EH (cell line): ENCODE measurements at places on chromosomes 6 and 20.

DNA sequence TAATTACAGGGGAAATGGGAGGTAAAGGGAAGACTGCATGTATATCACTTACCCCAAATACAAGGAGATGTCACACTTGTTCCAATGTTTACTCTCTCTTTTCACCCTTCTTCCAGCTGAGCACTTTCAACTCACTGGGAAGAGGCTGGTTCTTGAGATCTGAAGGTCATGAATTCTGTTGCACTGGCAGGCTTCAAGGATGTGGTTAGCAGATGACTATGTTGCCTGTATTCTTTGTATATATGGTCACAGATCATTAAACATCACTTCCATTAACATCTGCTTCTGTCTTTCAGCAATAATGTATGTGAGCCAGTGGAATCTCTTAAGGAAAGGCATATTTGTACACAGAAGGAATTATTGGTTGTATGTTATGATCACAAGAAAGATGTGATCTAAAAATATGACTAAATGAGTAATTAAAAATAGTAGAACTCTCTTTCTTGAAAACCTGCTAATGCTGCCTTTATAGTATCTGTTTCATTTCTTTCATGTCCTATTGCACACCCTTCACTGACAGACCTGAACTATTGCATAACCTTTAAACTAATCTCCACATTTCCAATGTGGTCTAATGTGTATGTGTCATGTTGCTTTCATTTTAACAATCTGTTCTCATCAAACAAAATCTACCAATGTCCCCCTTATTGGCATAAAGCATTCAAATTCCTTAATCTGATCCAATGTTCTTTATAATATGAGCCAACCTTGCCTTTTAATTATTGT lies 131.4 kb upstream of the EPHA7 start:
- no peak for DNase-seq

- no peak for DNase-seq
These were observed 229.7 kb upstream of the MOCS1 start for GRCh38 chr6:40163924-40164323.

DNA sequence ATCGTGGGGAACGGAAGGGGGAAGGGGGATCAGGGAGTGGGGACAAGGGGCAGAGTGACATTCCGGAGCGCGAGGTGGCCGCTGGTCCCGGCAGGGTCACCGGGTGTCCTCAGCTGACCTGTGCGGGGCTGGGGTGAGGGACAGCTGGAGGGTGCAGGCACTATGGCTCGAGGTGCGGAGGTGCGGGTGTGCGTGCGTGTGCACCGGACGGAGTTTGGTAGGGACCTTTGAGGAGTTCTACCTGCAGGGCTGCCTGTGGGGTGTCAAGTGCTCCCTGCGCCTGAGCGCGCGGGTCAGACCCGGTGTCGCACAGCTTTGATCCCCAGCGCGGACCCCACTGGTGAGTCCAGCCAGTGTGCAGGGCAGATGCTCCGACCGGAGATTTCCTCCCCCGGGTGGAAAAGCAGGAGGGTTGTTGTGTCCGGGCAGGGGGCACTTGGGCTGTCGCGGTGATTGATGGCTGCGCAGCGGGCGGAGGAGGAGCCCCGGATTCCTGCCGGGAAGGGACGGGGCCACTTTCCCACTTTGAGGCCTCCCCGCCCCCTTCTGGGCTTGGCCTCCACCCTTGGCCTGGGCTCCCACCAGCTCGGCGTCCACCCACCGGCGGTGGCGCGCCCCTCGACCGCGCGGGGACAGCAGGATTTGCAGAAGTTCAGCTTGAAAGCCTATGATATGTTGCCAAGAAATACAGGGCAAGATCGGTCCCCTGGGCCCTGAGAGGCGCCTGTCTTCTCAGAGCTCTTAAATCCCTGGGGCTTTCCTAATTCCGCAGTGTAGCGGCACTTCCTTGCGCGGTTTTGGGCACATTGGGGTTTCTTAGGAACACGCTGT lies 658 bp downstream of the RIN2 start:
- DNase-seq: peak; percentile 44

DNA sequence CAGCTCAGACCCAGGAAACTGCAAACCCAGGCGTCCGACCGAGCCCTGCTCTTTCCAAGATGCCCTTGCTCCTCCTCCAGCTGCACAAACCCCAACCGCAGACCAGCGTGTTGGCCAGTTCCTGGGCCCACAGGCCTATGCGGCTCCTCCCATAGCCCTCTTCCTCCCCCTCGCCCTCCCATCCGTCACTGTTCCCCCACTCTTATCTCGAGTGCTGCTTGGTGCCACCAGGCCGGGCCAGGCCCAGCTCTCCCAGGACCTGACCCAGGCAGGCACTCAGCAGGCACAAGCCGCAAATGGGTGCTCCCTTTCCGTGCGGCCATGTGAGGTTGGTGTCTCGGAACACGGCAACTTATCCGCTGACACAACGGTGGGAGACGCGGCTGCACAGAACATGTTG lies 28.6 kb downstream of the ADRM1 start:
- DNase-seq: no peak

DNA sequence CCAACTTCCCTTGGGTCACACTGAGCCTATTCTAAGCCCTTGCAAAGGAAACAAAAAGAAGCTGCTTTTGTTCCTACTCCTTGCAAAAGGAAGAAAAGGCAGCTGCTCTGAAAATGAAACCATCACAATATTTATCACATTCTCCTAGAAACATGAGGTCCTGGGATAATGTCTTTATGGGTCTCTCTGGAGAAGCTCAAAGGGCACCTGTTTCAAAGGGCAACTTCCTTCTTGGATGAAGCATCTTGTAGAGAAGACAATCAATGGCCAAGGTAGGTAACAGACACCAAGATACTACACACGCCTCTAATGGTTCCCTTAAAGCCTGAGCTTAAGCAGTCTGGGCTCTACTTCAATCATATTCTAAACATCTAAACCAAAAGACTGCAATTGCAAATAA lies 10.4 kb downstream of the ELOVL5 start:
- no peak for DNase-seq

DNA sequence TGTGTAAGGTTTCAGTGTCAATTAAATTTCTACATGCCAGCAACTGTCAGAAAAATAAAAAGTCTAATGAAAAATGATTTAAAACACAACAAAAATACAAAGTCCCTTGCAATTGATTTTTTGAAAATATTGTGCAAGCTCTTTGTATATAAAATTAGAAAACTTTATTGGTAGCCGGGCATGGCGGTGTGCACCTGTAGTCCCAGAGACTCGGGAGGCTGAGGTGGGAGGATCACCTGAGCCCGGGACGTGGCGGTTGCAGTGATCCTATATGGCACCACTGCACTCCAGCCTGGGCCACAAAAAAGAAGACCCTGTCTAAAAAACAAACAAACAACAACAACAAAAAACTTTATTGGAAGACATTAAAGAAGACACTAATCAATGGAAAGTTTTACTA lies 6.0 kb upstream of the OVOL2 start:
- DNase-seq: no peak

- no peak for DNase-seq
These were observed 229.6 kb downstream of the MMUT start for GRCh38 chr6:49233483-49233882.

DNA sequence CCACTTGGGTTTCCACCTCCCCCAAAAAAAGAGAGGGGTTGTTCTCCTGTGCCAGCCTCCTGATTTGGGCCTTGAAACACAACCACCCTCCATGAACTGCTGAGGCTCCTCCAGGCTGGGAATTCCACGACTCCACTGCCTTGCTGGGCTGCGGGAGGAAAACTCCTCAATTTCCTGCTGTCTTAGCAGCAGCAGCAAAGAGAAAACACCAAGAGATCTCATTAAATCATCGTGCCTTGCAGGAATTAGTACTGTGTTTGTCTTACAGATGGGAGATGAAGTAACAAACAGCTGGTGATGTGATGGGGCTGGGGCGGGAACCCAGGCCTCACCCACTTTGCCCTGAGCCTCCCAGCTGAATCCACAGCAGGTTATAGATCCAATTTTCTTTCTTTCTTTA lies 29.0 kb downstream of the BPIFB1 start:
- DNase-seq: no peak

DNA sequence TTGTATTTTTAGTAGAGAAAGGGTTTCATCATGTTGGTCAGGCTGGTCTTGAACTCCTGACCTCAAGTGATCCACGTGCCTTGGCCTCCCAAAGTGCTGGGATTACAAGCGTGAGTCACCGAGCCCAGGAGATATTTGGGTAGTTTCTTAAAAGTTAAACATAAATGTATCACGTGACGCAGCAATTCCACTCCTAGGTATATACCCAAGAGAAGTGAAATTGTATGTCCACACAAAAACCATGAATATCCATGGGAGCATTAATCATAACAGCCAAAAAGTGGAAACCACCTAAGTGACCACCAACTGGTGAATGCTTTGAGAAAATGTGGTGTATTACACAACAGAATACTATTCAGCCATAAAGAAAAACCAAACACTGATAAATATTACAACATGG lies 164.8 kb downstream of the MRPL14 start:
- peak; percentile 37 for DNase-seq
